Stimulated activated CD4-positive, alpha-beta T cell treated with anti-CD3 and anti-CD28 coated beads, Interleukin-1b, Interleukin-23, amount 100 ng/mL, for 1 hour (primary cell): ENCODE measurements at places on chromosomes 6 and 20.

DNA sequence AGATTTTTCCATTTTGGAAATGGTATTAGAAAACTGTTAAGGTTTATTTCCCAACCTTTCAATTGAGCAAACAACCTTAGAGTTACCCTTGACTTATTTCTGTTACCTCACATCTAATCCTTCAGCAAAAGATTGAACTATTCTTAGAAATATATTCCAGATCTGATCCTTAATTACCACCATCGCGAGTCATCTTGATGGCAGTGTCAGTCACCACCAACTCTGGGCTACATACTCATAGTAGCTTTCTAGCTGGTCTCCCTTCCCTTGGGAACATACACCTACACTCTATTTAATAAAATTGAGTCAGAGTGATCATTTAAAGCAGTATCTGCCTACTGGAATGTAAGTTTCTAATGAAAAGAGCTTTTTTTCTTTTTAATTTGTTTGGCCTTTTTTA is 308.2 kb downstream of the EYS start:
- no peak for DNase-seq

DNA sequence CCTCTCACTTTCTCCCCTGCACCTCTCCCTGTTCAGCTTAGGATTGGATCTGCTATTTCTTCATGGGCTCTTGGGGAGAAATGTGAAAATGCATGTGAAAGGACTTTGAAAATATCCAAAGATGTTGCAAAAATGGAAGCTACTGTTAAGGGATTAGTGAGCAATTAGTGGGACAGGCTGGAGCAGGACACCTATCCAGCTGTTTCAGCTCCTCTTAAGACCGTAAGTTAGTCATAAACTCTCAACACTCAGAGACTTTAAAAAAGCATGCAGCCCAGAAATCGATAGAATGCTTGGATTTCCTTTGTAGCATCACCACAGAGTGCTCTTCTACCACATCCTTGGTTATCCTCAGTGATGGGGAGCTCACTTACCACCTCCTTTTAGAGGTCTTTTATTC is 88.7 kb downstream of the SLC24A3 start:
- no peak for DNase-seq

DNA sequence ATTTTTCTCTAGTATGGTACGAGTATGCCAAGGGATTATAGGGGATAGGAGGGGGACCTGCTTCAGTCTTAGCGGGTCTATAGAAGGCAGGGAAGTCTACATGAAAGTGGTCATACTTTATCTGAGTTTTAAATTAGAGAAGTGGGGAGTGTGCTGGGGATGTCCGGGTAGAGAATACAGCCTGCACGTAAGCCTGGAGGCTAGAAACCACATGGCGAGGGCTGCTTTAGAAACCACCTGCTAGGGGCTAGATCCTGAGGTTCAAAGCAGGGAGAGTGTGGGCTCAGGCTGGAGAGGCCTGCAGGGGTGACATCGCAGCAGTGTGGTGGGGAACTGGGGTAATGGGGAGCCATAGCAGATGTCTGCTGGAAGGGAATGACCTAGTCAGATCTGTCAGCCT is 85.2 kb downstream of the VEGFA start:
- DNase-seq, result no peak

GRCh38 chr20:33526769-33527168 is 36.9 kb downstream of the CBFA2T2 start:
- DNase-seq, result no peak

GRCh38 chr6:154995254-154996015 is at the start of gene TIAM2:
Gene TIAM2, plus strand, starts transcription at chr6:154995315. Its CDS starts 133,909 bp downstream, at chr6:155129224.
- DNase-seq, result no peak

DNA sequence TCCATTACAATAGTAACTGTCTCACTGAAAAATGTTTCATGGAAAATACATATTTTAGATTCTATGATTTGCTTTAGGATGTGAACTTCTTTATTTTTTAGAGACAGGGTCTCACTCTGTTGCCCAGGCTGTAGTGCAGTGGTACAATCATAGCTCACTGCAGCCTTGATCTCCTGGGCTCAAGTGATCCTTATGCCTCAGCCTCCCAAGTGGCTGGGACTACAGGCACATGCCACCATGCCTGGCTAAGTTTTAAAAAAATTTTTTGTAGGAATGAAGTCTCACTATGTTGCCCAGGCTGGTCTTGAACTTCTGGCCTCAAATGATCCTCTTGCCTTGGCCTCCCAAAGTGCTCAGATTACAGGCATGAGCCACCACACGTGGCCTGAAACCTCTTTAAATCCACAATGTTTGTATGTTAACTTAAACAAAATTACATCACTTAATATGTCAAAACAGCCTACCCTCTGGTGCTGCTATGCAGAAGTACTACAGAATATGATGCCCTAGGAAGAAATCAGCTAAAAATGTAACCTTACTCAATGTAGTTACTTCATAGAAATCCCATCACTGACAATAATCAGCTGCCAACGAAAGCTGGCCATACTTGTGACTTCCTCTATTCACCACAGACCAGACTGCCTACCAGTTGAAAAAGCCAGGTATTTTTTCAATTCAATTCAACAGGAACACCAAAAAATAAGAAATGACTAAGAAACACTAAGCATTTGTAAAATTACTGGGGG is 17.6 kb downstream of the EEF1A1 start:
- no peak for DNase-seq

DNA sequence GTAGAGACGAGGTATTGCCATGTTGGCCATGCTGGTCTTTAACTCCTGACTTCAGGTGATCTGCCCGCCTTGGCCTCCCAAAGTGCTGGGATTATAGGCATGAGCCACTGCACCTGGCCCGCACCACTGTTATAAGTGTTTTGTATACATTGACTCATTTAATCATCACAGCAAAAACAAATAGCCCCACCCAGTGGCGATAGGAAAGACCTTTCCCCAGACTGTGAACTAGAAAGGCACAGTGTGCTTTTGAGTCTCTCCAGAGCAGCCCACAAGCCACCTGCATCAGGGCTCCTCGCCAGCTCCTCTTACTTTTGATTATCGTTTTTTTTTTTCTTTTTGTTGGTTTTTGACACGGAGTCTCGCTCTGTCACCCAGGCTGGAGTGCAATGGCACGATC is 27.9 kb upstream of the ZFP64 start:
- no peak for DNase-seq

GRCh38 chr6:21003780-21004541 is 469.7 kb downstream of the CDKAL1 start:
- no peak for DNase-seq

DNA sequence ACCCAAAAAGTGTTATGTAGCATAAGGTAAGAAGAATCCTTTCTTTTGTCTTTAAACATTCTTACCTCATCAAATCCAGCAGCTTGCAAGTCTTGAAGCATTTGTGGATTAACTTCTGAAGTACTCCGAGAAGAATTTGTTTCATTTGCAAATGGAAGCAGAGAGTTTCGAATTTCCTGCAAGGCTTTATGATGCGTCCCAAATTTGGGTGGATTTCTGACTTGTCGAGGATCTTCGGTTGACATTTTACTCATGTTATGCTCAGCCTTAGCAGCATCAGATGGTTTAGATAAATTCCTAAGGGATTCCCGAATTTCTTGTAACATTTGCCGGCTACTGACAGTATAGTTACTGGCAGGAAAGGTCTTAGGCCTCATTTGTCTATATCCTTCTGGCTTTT is 16.2 kb downstream of the LATS1 start:
- DNase-seq, result no peak

DNA sequence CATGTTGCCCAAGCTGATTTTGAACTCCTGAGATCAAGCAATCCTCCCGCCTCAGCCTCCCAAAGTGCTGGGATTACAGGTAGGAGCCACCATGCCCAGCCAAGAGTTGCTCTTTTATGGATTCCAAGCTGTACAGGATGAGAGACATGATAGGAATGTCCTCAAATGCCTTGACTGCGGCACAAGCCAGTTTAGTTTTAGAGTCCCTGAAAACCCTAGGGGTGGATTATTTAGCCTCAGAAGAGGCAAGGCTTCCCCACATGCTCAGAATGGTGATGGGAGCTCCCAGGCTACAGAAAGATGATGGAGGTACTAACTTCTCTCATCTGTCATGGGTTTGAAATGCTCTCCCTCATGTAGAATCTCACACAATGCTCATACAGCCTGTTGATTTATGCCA is 280.5 kb upstream of the PRND start:
- no peak for DNase-seq

DNA sequence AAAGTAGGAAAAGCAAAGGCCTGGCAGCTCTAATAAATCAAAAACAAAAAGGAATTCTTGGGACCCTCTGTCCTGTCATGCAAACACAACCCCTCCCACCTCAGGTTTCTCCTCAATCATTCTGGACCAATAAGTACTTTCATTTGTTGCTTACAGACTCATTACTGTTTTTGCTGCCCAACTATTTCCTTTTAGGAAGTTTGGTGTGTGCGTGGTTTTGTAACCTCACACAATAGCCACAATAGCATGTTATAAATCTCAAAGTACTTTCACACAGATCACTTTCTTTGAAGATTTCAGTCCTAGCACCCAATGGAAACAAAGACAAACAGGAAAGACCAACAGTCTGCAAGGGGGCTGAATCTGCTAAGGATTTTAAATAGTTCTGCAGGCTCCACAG is 4.5 kb downstream of the MRPL14 start:
- DNase-seq, result no peak
